Caki2 (cell line): ENCODE measurements at places on chromosomes 16 and 17. TPM values are rescaled to one million over a fixed set of nuclear protein-coding genes. Genes with fewer than 3 reads are reported as not detected.

CA4 gene
- not detected in 2 replicates for total RNA-seq

LPO gene
- not detected in 2 replicates for total RNA-seq

MVD gene
- 63.3 and 63.6 TPM in 2 replicates for total RNA-seq

DBNDD1 gene
- 0.49 and 2.7 TPM in 2 replicates for total RNA-seq

CDRT15 gene
- total RNA-seq: not detected in 2 replicates

TSPAN10 gene
- 9.6 and 18.9 TPM in 2 replicates for total RNA-seq

CREBBP gene
- 5.2 and 5.6 TPM in 2 replicates for total RNA-seq

TRAPPC2L gene
- total RNA-seq: 40.9 and 48.8 TPM in 2 replicates

IGFALS gene
- total RNA-seq: not detected in 2 replicates

E4F1 gene
- 45.6 and 67.7 TPM in 2 replicates for total RNA-seq

VKORC1 gene
- 184 and 187 TPM in 2 replicates for total RNA-seq

CA7 gene
- not detected in 2 replicates for total RNA-seq

WDR90 gene
- 12.3 and 52.7 TPM in 2 replicates for total RNA-seq

C17orf78 gene
- not detected in 2 replicates for total RNA-seq

GPR179 gene
- total RNA-seq: 0.07 TPM in 1 of 2 replicates, not detected in the other

MRPL28 gene
- total RNA-seq: 320 and 357 TPM in 2 replicates

FOXO3B gene
- 0.10 TPM in 1 of 2 replicates, not detected in the other for total RNA-seq

DUSP14 gene
- total RNA-seq: 39.4 and 40.2 TPM in 2 replicates

TMEM114 gene
- total RNA-seq: not detected in 2 replicates

MYH1 gene
- not detected in 2 replicates for total RNA-seq

CES5A gene
- not detected in 2 replicates for total RNA-seq

ASPHD1 gene
- total RNA-seq: 53.6 and 71.5 TPM in 2 replicates

CSH1 gene
- total RNA-seq: not detected in 2 replicates

NFAT5 gene
- total RNA-seq: 6.1 and 19.9 TPM in 2 replicates

NKD1 gene
- under 0.01 TPM in 1 of 2 replicates, not detected in the other for total RNA-seq

ANKRD13B gene
- total RNA-seq: 15.8 and 17.3 TPM in 2 replicates
